Foreskin melanocyte (primary cell): ENCODE measurements at places on chromosomes 4 and X.
A peak's percentile ranks its signal among the peaks of the same experiment; 100 is the strongest.

GRCh38 chrX:16212436-16212835, 45.2 kb downstream of the MAGEB17 start:
- peak; percentile 22 for DNase-seq

DNA sequence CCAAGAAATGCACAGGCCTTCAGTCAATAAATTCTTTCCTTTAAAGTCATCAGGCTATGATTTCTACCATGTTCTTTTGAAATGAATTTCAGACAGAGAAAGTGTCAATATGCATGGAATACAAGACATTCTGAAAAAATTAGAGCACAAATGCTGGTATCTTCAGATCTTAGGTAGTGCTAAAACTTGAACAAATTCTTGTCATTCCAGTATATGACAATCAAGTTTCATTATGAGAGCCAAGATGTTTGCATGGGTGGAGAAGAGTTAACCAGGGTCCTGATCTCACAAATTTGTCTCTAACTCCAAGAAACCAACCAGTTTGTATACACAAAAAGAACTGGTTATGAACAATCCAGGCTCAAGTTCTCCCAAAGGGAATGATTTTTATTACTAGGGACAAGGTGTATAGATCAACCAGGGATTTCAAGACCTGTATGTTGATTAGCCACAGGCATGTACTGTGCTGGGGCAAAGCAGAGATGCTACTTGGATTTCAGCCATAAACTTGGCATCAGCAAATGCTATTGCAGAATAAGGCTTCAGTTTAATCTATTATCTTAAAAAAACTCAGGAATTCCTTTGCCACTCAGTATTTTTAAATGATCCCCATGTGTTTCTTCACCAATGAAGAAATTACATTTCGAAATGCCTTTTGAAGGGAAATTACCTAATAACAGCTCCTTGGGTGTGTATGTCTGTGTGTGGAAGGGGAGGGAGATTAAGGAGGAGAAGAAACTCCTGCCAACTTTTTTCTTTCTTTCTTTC, 69.7 kb downstream of the FANCB start:
- no peak for DNase-seq

DNA sequence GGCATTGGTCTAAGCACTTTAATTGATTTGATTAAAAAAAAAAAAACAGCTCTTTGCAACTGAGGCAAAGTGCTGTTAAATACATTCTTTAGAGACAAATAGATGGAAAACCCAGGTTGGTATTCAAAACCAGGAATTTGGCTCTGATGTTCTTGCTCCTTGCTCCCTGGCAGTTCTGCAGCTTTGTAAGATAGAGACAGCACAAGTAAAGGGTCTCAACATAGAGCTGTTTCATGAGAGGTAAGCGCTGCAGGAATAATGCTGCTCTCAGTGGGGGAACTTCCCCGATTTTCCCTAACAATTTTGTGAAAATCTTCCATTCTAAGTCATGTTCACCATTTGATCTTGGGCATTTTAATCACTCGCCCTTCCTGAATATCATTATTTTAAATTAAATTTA, 479.5 kb upstream of the HS3ST1 start:
- DNase-seq = no peak

- DNase-seq = peak; percentile 24
Observed at GRCh38 chr4:74418063-74418670, 26.8 kb upstream of the AREG start.

GRCh38 chr4:947491-947971, 15.3 kb downstream of the TMEM175 start:
- DNase-seq = no peak

- DNase-seq = peak; percentile 40
Observed at GRCh38 chrX:14801136-14801535, 71.7 kb downstream of the FANCB start.

GRCh38 chr4:137700751-137701150, 168.5 kb upstream of the PCDH18 start:
- no peak for DNase-seq

DNA sequence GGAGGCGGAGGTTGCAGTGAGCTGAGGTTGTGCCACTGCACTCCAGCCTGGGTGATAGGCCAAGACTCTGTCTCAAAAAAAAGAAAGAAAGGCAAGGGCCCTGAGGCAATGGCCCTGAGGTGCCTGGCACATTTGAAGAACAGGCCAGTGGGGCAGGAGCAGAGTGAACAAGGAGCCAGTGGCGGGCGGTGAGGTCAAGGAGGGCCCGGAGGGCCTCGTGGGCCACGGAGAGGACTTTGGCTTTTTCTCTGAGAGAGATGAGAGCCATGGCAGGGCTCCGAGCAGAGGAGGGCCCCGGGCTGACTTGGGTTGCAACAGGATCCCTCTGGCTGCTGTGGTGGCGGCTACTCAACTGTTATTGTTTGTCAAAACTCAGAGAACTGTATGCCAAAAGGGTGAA, 13.3 kb downstream of the FTSJ1 start:
- DNase-seq = no peak

GRCh38 chrX:74800062-74800461, 125.2 kb downstream of the NEXMIF start:
- DNase-seq = no peak

DNA sequence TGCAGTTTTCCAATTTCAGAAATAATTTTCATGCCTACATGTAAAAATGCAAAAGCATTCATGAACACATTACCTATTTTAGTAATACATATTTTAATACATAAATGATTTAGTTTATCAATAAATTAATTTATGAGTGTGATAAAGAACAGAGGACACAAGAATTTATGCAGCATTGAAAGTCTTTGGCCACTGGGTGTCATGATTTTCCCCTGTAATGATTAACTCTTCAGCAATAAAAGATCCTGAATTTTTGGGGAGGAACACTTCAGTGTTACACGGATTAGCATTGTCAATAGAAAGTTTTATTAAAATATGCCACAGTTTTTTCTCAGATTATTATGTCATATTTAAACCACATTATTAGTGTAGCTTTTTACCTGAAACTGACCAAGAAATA, 8.6 kb upstream of the VCX2 start:
- no peak for DNase-seq

- DNase-seq = no peak
Observed at GRCh38 chr4:53914313-53915016, 149.9 kb downstream of the CHIC2 start.

DNA sequence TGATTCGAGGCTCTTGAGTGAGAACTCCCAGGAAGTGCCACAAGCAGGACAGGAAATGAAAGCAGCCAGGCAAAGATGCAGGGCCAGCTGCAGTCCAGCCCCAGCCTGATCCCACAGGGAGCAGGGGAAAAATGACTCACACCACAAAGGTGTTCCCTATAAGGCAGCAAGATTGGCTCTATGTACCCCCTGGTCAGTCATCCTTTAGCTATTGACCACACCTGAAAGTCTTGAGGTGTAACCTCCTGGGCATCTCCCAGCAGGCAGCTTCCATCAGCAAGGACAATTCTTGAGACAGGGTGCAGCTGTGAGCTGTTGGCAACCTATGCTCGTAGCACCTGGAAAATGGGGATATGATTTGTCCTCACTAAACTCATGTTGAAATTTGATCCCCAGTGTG, 27.9 kb upstream of the EXOC1L start:
- no peak for DNase-seq

GRCh38 chr4:74536557-74536956, 91.6 kb downstream of the AREG start:
- no peak for DNase-seq

DNA sequence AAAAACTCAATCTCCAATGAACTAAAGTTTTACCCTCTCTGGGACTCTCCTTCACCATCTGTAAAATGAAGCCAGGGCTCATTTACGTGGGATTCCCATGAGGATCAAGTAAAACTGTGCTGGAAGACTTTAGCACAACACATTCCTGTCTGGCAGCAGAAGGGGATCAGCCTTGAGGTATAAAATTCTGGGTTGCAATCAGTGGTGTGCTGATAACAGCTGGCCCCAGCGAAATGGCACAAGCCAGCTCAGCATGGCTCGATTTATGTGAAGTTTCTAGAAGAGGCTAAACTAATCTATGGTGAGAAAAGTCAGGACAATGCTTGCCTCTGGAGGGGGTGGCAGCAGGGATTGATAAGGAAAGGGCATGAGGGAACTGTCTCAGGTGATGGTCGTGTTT, 28.4 kb downstream of the ZNF630 start:
- no peak for DNase-seq

- peak; percentile 25 for DNase-seq
Observed at GRCh38 chr4:165207016-165207430, 338 bp upstream of the KLHL2 start.
